ENCODE measurements at places on chromosomes 6 and 20.

DNA sequence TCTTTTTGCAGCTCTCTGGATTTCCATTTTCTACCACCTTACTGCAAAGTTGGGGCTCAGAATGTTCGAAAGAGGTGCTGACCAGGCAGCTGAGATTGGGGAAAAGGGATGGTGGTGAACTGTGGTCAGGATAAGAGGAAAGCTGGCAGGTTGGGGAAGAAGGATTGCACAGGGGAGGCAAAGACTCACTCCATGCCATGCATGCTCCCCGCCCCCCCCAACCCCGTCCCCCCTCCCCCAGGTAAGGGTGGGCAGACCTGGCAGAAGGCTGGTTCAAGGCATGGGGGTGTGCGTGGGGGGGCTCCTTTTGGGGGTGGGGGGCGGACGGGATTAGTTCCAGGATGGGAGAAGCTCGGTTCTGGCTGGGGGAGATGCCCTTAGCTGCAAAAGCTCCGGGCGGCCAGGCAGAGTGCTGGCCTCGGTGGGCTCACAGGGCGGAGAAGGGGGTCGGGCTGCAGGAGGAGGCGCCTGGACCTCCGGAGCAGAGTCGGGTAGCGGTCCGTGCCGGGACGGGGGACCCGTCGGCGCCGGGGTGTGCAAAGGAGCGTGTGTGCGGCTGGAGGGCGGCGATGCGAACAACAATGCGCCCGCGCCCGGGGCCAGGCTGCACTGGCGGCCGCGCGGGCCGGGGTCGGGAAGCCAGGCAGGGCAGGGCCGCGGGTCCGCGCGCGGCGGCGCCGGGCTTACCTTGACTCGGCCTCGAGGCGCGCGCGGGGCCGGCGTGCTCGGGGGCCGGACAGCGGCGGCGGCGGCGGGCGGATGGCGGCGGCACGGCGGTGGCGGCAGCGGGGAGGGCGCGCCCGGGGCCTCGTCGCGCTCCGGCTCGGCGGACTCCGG lies 880 bp downstream of the ADNP start:
- DNase-seq, result no peak

GRCh38 chr6:143337201-143337949 lies 113.1 kb downstream of the ADAT2 start:
- peak; percentile 25 for DNase-seq

DNA sequence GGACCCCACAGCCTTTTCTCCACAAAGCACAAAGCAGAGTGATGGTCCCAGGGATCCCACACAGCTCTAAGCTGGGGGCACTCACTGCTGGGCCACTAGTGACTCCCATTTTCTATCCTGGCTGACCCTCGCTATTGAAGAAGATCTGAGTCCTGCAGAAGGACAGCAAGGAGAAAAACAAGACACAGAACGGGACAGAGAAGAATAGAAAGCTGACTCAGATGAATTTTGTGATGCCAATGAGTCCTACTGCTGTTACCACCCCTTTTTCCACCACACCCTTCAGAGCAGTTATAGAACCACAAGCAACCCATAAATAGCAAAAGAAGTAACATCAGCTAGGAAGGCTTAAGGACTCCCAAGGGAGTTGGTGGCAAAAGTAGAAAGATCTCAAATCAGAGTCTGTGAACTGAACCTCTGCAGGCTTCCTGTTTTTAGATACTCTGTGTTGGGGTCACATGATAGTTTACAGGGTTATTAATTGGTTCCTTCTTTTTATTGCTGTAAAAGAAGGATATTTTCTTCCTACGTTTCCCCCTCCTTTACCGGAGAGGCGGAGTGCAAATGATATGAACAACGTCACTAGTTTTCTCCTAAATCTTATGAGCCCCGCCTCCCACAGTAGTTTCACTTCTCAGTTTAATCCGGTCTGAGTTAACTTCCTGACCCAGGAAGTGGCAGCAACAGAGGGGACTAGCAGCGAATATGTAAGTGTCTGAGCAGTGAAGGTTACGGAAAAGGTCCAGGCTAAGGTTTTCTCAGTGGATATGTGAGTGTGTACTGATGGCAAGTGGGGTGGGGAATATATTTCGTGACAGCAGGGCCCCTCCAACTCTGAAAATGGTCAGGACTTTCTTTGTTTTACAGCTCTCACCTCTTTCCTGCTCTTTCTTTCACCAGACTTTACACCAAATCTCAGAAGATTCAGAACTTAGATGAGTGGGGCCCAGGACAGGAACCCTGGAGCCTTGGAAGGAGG lies at the start of gene TRIM38:
Gene TRIM38 (plus strand): TSS at position 654 of the 979 bp plus-strand sequence. CDS start 3,721 bp downstream, outside the sequence.
- DNase-seq, result peak; percentile 88

GRCh38 chr6:132362442-132363185 lies 38.7 kb downstream of the MOXD1 start:
- no peak for DNase-seq

- no peak for DNase-seq
Observed at GRCh38 chr6:44867571-44868334, 460.4 kb upstream of the RUNX2 start.

DNA sequence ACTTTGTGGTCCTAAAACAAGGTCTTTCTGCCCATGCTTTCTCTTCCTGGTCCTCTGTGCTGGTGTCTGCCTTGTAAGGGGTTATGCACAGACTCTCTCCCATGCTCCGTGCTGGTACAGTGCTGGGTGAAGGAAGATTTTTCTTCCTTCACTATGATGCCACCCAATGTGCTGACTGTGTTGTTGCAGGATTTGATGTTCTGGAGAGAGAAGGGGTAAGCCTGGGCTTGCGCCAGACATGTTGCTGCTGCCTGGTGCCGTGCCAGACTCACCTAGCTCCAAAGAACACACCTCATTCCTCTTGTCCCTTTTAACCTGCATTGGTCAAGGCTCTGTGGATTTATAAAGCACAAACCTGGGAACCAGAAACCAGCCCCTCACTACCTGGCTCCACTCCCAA lies 28.4 kb upstream of the ARMH2 start:
- no peak for DNase-seq

GRCh38 chr6:165321555-165322145 lies 12.2 kb upstream of the C6orf118 start:
- DNase-seq, result no peak

GRCh38 chr6:107576852-107577251 lies 86.9 kb downstream of the SOBP start:
- no peak for DNase-seq

DNA sequence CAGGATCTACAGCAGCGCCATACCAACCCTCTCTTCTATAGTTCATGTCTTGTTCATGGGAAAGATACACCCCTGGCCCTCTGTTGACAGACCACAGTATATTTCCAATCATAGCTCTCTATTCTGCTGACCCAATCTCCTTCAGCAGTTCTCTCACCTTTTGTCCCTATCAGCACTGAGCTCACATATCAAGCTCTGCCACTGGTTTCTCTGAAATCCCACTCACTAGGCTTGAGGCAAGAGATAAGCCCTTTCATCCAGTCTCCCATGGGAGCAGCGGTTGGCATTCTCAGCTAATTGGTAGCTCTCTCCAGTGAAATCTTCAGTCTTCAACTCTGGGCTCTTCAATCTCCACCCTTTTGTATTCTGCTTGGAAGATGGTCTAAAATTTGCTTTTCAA lies 313.4 kb downstream of the GJA1 start:
- no peak for DNase-seq

DNA sequence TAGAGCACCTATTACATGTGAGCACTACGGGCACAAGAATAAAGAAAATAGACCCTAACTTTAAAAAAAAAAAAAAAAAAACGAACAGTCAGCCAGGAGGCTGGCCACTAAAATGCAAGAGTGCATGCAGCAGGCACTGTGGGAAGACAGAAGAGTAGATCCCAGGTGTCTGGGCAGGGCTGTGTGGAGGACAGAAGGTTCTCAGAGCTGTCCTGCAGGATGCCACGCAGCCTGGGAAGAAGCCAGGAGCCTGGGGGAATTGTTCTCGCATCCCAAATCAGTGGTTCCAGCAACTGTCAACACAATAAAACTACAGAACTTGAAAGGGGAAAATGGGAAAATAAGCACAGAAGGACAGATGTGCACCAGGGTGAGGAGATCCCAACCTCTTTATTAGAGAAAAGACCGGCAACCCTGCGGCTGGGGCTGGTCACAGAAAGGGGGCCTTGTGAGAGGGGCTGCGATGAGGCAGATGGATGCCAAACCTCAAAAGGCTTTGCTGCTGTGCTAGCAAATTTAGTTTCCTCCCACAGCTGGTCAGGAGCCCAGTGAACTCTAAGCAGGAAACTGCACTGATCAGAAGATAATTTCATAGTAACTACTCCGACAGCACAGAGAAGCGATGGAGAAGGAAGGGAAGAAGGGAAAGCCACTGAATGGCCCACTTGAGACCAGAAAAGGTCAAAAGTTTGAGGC lies 30.9 kb downstream of the MAP3K5 start:
- DNase-seq, result peak; percentile 54

- no peak for DNase-seq
Observed at GRCh38 chr6:24763578-24763977, 11.2 kb upstream of the GMNN start.

GRCh38 chr6:23114812-23115504 lies 545.6 kb downstream of the HDGFL1 start:
- DNase-seq, result no peak

- DNase-seq, result no peak
Observed at GRCh38 chr6:117206944-117207687, 58.2 kb upstream of the VGLL2 start.

DNA sequence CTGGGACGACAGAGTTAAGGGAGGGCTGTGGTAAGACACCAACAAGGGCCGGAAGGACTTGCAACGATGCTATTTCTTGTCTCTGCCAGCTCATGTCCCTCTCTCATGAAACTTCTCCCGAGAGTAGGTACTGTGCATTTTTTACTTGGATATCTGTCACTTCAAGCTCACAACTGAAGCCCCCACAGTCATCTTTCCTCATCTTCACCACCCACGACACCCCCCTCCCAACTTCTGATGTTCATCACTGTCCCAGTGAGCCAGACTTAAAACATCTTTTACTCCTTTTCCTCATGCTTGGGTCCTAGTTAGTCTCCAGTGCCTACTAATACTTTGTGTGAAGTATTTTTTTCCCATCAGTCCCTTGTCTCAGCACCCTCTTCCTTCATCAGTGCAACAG lies 34.6 kb upstream of the SRPK1 start:
- DNase-seq, result no peak

GRCh38 chr6:42250274-42250931 lies 32.7 kb upstream of the MRPS10 start:
- no peak for DNase-seq

DNA sequence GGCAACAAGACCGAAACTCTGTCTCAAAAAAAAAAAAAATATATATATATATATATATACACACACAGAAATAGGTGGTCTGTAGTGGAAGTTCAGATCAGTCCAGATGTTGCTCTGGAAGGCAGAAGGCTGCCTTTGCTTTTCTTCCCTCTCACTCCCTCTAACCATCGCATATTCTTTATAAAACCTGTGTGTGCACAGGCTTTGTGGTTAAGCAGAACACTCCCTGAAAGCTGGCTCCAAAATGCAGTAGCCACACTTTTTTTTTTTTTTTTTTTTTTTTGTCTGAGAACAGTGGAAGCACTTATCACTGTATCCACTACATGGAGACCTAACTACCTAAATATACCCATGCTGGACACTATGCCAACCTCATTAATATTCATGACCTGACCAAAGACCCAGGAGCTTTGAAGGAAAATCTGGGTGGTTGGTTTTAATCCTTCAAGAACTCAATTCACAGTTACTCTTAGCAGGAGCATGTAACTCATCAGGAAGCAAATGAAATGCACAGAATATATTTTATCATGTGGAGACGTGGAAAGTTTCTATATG lies 20.0 kb upstream of the GFOD1 start:
- no peak for DNase-seq

DNA sequence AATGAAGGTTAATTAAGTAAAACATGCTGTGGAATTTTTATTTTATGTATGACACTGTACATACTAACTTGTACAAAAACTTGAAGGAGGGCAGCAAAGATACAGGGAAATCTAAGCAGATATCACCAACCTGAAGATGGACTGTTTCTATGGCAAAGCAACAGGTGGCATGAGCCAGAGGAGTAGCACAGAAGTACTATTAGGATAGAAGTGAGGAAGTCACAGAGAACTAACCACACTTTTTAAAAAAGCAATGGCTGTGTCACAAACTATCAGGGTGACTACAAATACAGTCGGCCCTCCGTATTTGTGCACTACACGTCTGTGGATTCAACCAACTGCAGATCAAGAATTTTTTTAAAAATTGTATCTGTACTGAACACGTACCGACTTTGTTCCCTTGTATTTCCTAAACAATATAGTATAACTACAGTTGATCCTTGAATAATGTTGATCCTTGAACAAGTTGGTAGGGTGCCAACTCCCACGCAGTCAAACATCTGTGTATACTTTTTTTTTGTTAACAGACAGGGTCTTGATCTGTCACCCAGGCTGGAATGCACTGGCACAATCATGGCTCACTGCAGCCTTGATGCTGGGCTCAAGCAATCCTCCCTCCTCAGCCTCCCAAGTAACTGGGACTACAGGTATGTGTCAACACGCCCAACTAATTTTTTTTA lies 61.0 kb downstream of the NUDT3 start:
- DNase-seq, result no peak

DNA sequence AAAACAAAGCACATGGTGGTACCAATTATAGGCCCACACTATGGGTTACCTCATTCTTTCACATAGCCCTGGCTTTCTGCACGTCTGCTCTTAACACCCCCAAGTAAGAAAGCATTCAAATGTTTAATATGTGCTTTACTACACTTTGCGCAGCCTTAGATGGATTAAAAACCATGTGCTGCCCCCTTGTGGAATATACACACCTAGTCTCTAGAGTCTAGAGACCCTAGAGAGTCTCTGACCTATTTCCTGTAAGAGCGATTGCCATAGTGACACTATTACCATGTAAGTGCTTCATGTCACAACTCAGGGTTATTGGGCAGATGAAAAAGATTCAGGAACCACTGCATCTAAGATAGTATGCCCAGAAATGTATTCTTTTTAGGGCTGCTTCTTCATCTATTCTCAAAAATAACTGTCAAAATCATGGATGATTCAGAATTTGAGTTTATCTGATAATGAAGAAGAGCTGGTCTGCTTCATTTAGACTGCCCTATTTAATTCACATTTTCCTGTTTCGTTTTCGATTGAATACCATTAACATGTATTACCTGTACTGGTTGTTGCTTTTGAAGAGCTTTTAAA lies 186.3 kb downstream of the ADGB start:
- DNase-seq, result peak; percentile 35

GRCh38 chr6:71031912-71032311 lies 75.1 kb upstream of the B3GAT2 start:
- no peak for DNase-seq

- no peak for DNase-seq
Observed at GRCh38 chr20:62181808-62182207, 1.0 kb upstream of the MTG2 start.

DNA sequence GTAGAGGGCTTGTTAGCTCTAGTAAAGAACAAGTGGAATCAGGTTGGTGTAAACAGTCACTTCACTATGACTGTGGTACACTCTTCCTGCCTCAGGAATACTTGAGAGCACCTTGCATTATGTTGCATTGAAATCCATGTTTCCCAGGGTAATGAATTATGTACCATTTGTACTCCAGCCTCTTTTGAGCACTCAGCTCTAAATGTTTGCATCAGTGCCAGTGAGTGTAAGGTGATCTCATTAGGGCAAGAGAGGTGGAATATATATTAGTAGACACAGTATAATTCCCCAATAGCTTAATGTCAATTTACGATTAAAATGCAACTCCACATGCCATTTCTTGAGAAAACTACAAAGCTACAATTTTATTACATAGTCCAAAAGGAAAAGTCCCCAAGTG lies 319.6 kb upstream of the POU3F2 start:
- DNase-seq, result no peak

Data from CD4-positive, alpha-beta T cell treated with Interleukin-4 for 4 hours (primary cell).